ENCODE measurements at places on chromosomes 6 and 20. TPM values are rescaled to one million over a fixed set of nuclear protein-coding genes. Genes with fewer than 3 reads are reported as not detected.

The ME1 gene
- polyA plus RNA-seq: 22.3 TPM

DNA sequence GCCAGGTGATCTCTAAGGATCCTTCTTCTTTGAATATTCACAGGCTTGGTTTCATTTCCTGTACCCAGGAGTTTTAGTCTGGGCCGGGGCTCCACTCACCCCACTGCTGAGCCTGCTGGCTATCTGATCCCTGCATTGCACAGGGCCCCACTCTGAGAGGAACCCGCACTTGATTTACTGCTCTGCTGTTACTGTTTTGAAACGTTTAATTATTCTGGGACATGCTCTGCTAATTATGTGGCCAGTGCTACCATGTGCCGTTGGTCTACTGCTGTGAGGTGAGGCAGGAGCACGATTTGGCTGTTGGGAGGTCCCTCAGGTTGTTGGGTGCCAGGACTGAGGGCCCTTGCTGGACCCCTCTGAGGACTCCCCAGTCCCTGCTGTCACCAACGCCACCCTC, 108.7 kb upstream of the SIRPA start:
- DNase-seq: no peak

GRCh38 chr6:81814370-81815076, 62.0 kb upstream of the TENT5A start:
- peak; percentile 22 for DNase-seq

- no peak for DNase-seq
These were observed 18.3 kb downstream of the ARHGAP18 start for GRCh38 chr6:129691709-129692108.

- DNase-seq: no peak
These were observed 89.6 kb upstream of the CDH4 start for GRCh38 chr20:61162451-61162850.

DNA sequence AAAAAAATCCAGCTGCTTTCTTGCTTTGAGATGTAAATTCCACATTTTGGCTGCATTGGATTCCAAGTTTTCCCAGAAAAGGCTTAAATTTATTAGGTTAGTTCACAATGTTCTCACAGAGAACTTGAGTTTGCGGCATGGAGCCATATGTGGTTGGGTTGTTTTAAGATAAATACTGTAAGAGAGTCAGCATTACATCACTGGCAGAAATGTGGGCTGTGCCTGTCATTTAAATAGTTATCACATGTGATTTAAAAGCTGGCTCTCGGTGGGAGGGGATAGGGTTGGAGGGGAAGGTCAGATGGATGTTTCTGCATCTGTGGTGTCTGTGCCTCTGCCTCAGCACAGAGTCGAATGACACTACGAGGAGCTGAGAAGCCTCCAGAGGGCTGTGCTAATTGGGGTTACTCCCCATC, 73.8 kb upstream of the SCP2D1 start:
- no peak for DNase-seq
